ENCODE measurements at places on chromosomes 4 and X.

GRCh38 chr4:113756005-113756410, 5.5 kb downstream of the CAMK2D start:
- no peak for DNase-seq

- no peak for DNase-seq
These were observed 223.6 kb downstream of the RBMX2 start for GRCh38 chrX:130625386-130625785.

DNA sequence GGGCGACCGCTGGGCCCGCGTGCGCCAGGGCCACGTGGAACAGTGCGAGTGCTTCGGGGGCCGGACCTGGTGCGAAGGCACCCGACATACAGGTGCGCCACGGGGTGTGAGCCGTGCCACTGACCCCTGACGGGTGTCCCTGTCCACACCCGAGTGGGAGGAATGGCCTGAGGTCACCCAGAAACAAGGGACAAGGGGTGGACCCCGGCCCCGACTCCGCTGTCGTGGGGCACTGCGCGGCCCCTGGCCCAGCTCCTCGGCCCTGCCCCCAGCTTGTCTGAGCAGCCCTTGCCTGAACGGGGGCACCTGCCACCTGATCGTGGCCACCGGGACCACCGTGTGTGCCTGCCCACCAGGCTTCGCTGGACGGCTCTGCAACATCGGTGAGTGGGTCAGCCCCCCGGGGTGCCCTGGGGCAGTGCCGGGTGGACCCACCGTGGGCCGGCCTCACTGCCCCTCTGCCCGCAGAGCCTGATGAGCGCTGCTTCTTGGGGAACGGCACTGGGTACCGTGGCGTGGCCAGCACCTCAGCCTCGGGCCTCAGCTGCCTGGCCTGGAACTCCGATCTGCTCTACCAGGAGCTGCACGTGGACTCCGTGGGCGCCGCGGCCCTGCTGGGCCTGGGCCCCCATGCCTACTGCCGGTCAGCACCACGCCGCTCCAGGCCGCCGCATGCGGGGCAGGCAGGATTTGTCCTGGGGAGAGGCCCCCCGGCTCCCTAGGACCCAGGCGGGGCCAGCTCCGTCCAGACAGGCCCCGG, 2.8 kb downstream of the HGFAC start:
- DNase-seq, result no peak

DNA sequence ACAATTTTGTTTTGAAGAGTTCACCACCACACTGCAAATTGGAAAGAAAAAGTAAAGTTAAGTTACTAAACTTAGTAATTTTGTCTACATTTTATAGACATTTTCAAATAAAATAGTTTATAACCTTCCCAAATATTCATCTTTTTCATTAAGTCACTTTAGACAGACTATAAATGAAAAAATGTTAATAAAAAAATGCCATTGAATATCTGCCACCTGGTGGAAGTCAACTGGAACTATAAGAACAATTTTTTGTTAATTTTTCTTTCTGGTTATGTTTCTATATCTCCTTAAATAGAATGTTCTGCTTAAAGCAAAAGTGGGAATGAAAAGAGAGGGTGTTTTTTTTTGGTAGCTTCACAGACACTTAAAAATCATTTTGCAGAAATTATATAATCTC, 534.4 kb upstream of the PCDH10 start:
- no peak for DNase-seq

- no peak for DNase-seq
These were observed 221.8 kb downstream of the KIT start for GRCh38 chr4:54879576-54879975.

GRCh38 chr4:143186212-143186611, 1.5 kb downstream of the USP38 start:
- no peak for DNase-seq

- DNase-seq, result no peak
These were observed 60.5 kb downstream of the FHDC1 start for GRCh38 chr4:152996672-152997071.

DNA sequence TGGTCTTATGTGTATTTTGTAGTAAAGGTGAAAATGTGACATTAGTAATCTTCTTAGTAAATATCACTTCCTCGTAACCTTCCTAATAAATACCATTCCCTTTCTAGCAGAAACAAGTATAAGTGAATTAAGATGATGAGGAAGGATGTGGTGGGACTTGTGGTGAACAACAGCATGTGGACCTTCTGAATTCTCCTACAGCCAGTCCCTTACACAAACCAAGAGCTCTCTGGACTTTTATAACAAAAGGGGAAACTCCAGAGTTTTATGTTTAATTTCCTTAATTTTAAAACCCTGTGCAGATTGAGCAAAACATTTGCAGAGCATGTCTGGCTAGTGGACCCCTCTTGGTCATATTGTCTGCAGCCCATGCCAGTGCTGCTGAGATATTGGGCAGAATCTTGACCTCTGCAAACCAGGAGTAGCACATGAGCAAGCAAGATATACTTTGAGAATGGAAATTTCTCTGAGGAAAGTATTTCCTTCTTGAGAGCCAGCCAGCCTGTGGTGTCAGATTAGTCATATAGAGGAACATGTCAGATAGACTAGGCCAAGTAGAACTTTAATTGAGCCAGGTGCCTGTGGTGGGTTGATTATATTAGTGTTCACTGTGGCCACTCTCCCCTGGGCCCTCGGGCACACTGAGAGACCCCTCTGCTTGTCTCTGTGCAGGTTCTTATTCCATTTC, 328.2 kb downstream of the DKK2 start:
- DNase-seq, result no peak

GRCh38 chrX:68421636-68422035, 11.7 kb downstream of the OPHN1 start:
- DNase-seq, result no peak

DNA sequence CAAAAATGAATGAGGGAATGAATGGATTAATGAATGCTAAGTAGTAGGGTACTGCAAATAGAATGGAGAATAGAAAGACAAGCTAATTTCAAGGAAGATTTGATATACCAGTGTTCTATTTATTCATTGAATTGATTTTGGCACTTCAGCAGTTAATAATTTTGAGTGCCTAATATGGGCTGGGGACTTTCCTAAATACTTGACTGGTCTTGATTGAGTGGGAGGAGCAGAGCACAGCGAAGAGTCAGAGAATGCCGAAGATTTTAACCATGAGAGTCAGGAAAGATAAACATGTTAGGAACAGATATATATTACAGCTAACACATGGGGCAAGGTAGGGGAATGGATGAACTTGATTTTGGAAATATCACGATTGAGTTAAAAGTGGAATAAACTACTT, 10.6 kb downstream of the IL15 start:
- DNase-seq, result no peak

GRCh38 chr4:173834151-173834550, 304.1 kb upstream of the HAND2 start:
- DNase-seq, result no peak

DNA sequence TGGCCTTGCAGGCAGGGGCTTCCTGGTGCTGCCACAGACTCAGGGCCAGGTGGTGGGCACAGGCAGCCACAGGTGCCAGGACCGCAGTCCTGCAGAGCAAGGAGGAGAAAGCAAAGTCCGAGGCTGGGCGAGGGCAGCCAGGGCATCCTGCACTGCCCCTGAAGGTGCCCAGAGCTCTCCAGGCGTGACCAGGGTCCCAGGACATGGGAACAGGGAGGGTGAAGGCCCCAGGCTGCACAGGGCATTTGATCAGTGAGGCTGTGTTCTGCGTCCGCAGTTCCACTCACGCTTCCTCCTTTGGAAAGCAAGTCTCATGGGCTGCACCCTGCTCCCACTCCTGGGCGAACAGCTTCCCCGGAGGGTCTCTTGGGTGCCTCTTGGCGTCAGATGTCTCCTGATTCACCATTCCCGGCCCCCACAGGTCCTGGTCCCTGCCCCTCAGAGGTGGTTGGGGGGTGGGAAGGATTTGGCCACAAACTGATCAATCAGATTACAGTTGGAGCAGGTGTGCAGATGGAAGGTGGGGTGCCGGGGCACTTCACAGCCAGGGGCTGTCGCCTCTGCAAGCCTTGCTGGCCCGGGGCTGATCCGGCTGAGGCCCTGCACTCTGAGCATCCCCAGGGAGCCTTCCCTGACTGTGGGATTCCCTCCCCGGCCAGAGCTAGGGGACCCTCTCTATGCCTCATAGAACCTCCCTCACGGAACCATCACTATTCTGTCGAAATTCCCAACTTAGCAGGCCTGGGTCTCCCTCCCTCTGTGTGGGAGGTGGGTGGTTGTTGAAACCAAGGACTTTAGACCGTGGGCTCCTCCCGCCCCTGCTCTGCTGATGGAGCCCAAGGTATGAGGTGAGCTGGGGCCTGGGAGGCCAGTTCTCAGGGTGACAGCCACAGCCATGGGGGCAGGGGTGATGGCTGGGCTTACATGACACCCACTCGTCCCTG, 3.3 kb downstream of the SH3TC1 start:
- no peak for DNase-seq
